ENCODE measurements at places on chromosomes 3 and 15.

DNA sequence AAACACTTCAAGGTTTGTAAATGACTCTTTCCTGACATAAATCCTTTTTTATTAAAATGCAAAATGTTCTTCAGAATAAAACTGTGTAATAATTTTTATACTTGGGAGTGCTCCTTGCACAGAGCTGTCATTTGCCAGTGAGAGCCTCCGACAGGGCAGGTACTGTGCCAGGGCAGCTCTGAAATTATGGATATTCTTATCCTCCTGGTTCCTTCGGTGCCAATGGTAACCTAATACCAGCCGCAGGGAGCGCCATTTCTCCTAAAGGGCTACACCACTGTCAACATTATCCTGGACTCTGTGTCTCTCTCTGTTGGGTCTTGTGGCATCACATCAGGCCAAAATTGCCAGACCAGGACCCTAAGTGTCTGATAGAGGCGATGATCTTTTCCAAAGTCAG lies 33.0 kb downstream of the CHDH start:
- DNase-seq, result no peak

DNA sequence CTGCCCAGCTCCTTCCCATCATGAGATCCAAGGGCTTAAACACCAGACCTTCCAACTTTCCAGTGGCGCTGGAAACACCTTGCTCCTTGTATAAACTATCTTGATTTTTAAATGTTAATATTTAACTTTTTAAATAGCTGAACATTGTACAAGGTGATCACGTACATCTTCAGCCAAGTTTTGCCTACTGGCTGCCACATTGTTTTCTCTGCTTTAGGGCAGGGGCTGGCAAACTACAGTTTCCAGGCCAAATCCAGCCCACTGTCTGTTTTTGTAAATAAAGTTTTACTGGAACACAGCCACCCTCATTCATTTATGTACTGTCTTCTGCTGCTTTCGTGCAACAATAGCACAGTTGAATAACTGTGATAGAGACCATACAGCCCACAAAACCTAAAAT lies 27.6 kb upstream of the FOXP1 start:
- DNase-seq, result no peak

DNA sequence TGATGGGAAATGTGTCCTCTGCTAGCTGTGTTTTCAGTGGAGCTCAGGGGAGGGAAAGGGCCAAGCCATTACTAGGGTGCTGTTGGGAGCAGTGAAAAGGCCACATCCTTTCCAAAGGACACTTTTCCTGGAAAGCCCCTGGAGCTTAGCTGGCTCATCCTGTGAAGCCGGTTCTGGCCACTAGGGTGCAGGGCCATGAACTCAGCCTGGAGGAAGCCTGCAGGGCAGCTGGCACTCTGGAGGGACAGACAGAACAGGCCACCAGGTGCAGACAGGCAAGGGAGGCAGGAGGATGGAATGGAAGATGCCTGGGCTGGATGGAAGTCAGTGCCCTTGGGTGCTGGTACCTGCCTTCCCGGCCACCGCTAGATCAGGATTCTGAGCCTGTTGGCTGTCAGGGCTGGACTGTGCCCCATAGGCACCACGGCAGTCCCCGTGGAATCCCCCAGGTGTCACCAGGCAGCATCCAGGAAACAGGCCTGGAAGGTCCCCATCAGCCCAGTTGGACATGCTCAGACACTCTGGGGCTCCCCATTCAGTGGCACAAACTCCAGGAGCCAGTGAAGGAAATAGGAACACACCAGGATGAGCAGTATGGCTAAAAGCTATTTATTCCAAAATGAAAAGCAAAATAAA lies 76.2 kb upstream of the C2CD4B start:
- DNase-seq, result no peak

DNA sequence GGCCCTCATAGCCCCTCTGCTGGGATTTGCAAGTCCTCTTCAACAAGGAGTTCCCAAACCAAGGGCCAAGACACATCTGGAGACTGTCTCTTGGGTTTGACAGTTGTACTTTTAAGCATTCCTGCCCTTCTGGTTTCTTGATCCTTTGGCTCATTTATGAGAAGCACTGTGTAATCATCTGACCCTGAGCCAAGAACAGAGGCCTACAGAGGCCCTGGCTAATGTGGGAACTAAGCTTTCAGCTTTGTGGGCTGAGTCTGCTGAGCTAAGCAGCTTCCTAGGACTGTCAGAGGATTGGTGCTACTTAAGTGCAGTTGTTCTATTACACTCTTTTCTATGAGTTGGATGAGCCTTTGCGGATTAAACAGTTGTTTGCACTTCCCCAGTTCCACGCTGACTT lies 178.3 kb downstream of the KBTBD8 start:
- no peak for DNase-seq

- DNase-seq, result no peak
Observed at GRCh38 chr3:16536996-16537395, 23.5 kb upstream of the RFTN1 start.

- no peak for DNase-seq
Observed at GRCh38 chr3:43531835-43532234, 90.0 kb downstream of the ANO10 start.

Measured in activated T-helper 1 cell treated with Interleukin-2 at 50 U/mL for 16 hours (primary cell).